ENCODE measurements at places on chromosomes 13 and 19. TPM values are rescaled to one million over a fixed set of nuclear protein-coding genes. Genes with fewer than 3 reads are reported as not detected.

DNA sequence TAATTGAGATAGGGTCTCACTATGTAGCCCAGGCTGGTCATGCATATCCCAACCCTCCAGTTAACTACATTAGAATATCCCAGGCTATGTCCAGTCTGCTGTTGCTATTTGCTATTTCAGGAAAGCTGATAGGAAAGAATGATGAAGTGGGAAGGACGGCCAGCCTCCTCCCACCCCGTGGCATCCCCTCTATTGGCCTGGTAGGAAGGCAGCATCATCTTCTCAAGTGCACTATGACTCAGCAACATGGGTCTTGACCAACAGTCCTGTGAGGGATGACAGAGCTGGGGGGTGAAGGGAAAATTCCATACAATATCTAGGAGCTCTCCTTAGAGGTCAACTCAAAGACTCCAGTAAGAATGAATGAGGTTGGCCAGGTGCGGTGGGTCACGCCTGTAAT is 48.0 kb upstream of the ABCC4 start:
- peak; percentile 40 for DNase-seq

DNA sequence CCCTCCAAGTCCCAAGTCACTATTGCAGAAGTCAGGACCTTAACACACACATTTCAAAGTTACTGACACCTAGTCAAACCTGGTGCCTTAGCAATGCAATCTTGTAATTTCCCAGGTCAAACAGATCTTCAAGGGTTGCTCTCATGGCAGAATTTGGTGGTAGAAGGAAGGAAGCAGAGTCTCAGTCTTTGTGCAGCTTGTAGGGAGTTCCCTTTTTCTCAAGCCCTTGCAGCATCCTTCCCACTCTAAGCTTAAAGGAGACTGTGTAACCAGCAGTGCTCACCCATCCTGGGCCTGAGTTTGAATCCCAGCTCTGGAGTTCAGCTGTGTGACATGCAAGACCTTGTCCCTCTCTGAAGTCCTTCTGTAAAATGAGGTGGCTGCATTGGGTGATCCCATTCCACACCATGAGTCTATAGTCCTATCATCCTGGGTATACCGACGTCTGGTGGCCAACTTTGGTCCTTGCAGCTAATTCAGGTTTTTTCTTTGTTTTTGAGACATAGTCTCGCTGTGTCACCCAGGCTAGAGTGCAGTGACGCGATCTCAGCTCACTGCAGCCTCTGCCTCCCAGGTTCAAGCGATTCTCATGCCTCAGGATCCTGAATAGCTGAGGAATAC is 9.8 kb downstream of the SIGLEC10 start:
- peak; percentile 17 for DNase-seq

- DNase-seq = no peak
Measured at GRCh38 chr19:35741203-35741515, 1.1 kb downstream of the IGFLR1 start.

GRCh38 chr19:31629579-31630363 is 280.5 kb upstream of the TSHZ3 start:
- no peak for DNase-seq

GRCh38 chr19:39160523-39160861 is 34.9 kb downstream of the PAK4 start:
- DNase-seq = peak; percentile 72

- DNase-seq = no peak
Measured at GRCh38 chr19:5121266-5122120, 152.6 kb downstream of the KDM4B start.

- DNase-seq = peak; percentile 60
Measured at GRCh38 chr13:24215732-24216131, 55.2 kb downstream of the SPATA13 start.

DNA sequence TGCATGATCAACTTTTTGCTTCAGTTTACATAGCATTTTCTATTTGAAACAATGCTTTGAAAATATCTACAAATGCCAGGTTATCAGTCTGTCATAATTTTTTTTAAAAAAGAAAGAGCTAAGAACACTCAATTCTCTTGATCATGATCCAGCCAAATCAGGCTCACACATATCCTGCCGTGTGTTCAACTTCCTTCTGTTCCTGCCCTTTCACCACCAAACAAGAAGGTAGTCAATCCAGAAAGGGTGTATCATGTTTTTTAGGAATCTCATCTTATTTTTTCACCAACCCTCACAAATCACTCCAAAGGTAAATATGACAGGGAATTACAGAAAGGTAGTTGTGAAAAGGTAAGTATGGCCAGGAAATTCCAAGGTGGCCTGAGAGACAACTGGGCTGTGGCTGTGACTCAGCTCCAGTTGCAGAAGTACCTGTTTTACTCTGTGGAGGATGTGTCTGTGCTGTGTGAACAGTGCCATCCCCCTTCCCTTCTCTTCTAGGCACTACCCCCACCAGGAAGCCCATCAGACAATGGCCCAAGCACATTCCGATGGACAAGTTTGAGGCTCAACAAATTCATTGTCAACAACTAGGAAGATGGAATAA is 138.8 kb upstream of the GJB6 start:
- DNase-seq = no peak

DNA sequence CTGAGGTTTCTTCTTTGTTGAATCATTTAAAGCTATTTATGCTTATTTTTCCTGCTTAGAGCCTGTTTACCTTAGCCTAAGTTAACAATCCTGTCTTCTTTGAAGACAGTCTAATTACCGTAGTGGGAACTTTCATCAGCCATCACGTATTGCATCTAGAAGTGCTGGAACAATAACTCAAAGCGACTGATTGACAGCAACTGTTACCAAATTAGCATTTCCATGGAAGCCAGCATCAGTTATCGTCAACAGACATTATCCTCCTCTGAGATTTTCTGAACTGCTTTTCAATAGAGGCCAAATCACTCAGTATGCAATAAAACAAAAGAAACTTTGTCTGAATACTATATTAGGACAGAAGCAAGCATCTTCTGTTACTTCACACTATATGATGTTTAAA is 433.3 kb upstream of the SLITRK1 start:
- DNase-seq = no peak

GRCh38 chr19:52398081-52398441 is 412 bp downstream of the ZNF528 start:
- peak; percentile 1 for DNase-seq

- DNase-seq = no peak
Measured at GRCh38 chr13:105607426-105607825, 928.0 kb downstream of the EFNB2 start.

GRCh38 chr13:111973605-111974340 is 93.2 kb upstream of the SOX1 start:
- no peak for DNase-seq

GRCh38 chr13:103515410-103515809 is 449.2 kb upstream of the SLC10A2 start:
- no peak for DNase-seq

DNA sequence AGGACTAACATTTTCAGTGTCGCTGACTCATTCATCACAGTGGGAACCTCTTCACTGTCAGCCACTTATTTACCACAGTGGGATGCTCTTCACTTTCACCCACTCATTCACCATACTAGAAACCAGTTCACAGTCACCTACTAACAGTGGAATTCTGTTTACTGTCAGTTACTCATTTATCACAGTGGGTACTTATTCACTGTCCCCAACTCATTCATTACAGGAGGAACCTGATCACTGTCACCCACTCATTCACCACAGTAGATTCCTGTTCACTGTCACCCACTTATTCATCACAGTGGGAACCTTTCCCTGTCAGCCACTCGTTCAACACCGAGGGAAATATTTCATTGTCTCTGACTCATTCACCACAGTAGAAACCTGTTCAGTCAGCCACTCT is 10.1 kb upstream of the ZNF85 start:
- DNase-seq = no peak

- DNase-seq = peak; percentile 50
Measured at GRCh38 chr19:1408300-1409203, 1.2 kb downstream of the DAZAP1 start.

DNA sequence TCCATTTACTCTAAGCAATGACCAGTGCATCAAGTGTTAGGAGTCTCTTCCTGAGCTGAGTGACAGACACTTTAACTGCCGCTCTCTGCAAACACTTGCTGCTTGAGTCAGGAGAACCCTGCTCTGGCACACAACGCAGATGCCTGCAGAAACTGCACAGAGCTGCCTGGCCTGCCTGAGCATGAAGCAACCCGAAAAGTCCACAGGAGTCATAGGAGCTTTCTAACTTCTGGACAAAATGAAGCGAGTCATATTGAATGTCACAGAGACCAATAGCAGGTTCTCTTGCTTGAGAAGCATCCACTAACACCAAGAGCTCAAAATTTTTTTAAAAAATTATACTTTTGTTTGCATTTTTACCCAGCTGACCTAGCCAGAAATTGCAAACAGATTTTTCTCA is 232.4 kb downstream of the LHFPL6 start:
- DNase-seq = peak; percentile 40

DNA sequence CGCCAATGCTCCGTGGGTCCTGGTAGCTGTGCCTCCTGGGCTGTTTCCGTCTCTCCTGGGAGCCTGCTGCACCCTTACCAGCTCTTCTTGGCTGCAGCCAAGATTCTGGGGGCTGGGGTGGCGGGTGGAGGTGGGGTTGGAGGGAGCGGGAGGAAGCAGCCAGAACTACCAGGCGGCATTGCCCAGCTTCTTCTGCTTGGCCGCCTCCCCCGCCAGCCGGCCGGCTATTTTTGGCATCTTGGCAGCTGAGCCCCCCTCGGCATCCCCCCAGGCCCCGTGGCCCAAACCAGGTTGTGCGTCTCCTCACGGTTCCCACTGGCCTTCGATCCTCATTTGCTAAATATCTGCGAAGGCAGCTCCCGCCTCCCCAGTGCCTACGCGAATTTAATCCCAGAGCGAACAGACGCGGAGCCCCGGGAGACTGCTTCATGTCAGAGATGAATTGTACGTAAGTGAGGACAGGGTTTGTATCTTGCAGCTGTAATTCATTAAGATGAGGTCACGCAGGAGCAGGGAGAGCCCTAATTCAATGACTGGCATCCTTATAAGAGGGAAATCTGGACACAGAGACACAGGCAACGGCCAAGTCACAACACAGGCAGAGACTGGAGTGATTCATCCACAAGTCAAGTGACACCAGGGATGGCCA is 12.8 kb upstream of the PEAK3 start:
- DNase-seq = peak; percentile 54

Gene ZNF814
- 5.9 TPM for total RNA-seq

Gene RRAS
- 50.5 TPM for total RNA-seq

Gene IL17D
- total RNA-seq = 0.72 TPM

Gene TINCR
- total RNA-seq = not detected

Gene CRX
- not detected for total RNA-seq

Gene AMH
- total RNA-seq = not detected

Gene TMEM59L
- under 0.01 TPM for total RNA-seq

Gene ELANE
- not detected for total RNA-seq

Gene RPL18A
- total RNA-seq = 1,351 TPM

Gene LILRA2
- not detected for total RNA-seq
